HEK293T (cell line): ENCODE measurements at places on chromosomes 5 and 9.

DNA sequence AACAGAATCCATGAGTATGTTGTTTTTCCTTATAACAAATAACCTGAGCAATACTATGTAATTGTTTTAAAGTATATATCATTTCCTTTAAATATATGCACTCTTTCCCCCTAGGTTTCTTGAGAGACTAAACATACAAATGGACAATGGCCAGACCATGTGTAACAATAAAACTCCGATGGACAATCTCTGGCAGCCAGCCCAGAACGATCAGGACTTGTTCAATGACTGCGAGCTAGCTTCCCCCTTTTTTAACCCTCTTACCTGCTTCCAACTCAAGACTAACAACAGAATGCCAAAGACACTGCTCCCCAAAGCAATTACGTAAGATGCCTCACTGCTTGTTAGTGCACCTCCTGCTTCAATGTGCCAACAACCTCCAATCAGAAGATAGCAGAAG, 94.9 kb downstream of the HTR4 start:
- DNase-seq: no peak

GRCh38 chr5:138180183-138180782, 1.4 kb downstream of the KIF20A start:
- DNase-seq: peak; percentile 53

GRCh38 chr5:42993516-42994245, 46.4 kb downstream of the ANXA2R start:
- DNase-seq: no peak

GRCh38 chr9:20447291-20447690, 175.0 kb downstream of the MLLT3 start:
- DNase-seq: no peak

DNA sequence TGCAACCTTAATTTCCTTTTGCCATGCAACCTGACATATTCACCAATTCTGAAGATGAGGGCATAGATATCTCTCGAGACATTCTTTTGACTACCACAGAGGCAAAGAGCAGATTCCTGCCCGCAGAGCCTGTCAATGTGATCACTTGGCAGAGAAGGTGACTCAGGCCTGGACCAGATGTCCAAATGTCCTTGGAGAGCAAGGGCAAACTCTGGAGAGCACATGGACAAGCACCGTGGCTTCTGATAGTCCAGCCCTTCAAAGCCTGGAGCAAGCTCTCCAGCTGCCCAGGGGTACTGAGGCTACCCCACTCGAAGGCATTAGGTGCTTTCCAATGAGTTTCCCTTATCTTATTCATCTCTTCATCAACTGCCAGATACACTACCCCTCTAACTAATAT, 50.4 kb upstream of the ALDH1B1 start:
- no peak for DNase-seq
